ENCODE measurements at places on chromosomes 7 and 10.
A peak's percentile ranks its signal among the peaks of the same experiment; 100 is the strongest.

DNA sequence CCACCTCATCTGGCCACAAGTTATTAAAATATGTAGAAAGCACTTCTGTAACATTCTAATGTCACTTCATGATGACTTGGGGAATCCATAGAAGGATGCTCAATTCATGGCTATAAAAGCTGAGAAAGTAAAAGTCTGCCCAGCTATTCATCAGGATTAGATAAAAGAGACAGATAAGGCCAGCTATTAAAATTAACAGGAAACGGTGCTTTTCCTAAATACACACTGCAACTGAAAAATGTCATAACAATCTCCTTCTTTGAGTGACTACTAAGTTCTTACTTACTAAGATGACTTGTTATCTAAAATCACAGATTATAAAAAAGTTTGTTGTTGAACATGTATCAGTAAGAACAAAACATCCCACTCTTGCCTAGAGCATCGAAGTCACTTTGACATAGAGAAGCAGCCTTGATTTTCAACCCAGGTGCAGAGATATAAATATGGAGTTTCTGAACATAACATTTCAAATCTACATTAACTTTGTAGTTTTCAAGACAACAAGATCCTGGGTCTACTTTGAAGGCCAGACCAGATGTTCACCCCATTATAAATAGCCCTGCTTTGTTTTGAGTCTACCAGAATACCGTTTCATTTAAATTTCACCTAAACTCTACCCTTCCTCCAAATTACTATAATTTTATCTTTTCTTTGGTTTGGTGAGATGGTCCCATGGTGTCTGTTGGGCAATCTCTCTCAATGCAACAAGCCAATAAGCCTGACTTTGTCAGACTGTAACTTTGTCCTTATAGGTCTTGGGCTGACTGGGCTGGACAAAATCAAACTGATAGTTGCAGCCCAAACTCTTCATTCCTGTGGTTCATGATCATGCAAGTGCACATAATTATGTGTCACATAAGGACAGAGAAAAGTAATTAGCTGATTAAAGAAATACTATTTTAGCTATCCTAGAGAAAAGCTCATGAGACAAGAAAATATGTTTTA lies 24.0 kb downstream of the HYCC1 start:
- no peak for DNase-seq

DNA sequence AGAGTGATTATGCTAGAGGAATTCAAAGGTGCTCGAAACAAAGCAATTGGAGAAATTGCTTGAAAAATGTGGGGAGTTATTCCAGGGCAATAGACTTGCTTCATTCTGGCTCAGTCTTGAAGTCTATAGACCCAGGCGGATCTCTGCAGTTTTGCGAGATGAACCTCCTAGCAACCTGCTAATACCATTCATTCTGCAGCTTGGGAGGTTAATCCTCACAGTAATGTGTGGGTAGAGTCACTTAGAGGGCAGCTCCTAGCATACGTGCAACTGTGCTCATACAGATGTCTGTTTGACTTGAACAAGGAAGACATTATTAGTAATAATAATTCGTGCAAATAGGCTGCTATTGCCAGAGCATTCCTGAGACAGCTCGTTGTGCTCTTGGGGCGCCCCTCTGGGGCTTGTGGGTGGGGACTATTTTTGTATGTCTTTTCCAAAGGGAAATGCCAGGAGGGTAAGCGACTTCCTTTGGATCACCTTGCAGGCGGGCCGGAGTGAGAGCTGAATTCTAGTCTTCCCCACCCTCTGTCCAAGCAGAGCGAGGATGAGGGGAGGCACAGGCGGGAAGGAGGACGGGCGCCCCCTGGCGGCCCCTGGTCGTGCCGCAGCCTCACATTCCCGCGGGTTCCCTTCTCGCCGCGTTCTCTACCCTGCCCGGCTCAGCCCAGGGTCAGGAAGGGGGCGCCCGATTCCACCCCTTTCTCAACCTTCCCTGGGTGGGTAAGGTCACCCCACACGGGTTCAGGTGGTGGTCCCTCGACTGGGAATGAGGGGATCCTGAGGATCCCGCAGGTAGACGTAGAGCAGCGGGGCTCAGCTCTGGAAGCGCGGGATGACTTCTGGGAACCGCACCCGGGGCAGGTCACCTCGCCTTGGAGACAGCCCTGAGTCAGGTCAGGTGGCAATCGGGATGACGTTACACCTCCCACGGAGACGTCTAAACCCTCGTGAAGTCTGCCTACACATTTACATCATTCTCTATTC lies 241.5 kb downstream of the PHTF2 start:
- DNase-seq, result peak; percentile 17

DNA sequence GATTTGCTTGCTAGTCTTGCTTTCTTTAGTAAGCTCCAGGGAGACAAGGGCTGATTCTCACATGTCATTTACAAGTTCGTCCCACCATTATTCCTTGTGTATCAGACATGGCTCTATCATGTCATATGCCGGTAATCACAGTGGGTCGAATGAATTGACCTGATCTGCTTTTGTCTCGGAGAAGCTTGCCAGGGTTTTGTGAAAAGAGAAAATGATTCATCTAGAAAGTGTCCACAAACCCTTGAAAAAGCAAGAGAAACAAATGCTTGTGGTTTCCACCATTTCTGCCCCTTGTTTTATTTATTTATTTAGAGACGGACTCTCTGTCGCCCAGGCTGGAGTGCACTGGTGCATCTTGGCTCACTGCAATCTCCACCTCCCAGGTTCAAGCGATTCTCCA lies 278.5 kb downstream of the TCF7L2 start:
- peak; percentile 63 for DNase-seq

DNA sequence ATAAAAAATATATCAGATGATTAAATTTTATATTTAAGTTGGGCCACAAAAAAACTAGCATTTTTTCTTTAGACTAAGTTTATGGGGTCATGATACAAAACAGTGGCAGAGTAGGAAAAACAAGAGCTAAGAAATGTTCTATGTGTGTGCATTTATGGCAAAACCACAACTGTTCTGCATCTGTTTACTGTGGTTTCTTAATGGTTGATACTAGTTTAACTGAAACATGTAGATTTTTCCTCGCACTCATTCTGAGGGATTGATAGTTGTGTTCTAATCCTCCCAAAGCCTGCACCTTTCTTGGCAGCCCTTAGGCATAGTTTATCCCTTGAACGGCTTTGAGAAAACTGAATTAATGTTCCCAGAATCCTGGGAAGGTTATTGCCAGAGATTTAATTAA lies 66.6 kb upstream of the PHYHIPL start:
- no peak for DNase-seq

DNA sequence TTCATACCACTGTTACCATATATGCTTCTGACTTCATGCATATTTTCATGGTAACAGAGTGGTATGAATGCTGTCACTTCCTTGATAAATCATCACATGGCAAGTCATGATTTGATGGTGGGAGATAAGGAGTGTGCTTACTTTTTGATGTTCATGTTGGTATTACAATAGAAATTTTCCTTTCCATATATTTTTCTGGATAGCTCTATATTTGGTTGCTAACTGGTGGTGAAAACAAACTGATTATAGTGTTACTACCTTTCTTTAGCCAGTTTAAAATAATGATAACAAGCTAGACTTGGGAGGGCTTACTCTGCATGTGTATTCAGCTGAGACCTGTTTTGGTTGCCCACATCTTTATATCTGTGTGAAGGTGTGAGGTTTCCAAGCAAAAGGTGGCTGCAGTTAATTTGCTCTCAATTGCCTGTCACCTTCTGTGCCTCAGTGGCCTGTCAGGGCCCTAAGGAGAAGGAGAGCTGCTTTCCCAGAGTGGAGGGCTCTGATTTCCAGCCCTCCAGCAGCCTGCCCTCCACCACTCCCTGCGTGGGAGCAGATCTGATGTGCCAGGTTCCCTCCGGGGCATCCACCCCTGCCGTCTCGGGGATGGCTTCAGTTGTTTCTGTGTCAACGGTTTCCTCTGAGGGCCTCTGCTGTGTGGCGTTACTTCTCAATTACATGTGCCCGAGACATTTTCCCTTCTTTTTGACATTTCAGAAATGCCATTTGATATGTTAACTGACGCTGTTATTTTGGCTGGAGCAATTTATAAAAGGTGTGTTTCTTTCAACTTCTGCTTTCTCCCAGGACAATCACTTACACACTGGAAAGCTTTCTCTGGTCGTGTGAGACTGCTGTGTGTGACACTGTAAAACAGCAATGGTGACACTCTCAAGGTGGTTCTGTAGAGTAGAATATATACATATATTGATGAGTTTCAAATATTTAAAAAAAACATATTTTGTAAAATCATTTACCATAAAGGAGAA lies 107.7 kb upstream of the KLF6 start:
- DNase-seq, result no peak

Data from fibroblast of mammary gland (primary cell).